Fibroblast of the conjunctiva (primary cell): ENCODE measurements at places on chromosomes 4 and X.

DNA sequence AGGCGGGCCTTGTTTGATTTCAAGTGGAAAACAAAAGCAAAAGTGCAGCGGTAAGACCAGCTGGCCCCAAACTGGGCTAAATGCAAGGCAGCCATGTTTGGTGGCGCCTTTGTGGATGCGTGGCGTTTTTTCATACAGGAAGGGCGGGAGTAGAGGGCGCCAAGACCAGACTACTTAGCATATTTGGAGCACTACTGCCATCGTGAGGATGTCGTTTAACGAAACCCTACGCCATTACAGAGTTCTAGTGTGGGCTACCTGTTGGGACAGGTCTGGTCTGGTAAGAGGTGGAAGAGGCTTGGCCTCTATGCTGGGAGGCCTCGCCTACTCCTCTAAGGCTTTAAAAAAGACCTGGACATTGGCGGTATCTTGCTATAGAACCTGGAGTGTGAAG, 230.7 kb upstream of the STK26 start:
- DNase-seq: peak; percentile 94

- DNase-seq: peak; percentile 17
These were observed 44.6 kb upstream of the ANKRD50 start for GRCh38 chr4:124757126-124757525.

DNA sequence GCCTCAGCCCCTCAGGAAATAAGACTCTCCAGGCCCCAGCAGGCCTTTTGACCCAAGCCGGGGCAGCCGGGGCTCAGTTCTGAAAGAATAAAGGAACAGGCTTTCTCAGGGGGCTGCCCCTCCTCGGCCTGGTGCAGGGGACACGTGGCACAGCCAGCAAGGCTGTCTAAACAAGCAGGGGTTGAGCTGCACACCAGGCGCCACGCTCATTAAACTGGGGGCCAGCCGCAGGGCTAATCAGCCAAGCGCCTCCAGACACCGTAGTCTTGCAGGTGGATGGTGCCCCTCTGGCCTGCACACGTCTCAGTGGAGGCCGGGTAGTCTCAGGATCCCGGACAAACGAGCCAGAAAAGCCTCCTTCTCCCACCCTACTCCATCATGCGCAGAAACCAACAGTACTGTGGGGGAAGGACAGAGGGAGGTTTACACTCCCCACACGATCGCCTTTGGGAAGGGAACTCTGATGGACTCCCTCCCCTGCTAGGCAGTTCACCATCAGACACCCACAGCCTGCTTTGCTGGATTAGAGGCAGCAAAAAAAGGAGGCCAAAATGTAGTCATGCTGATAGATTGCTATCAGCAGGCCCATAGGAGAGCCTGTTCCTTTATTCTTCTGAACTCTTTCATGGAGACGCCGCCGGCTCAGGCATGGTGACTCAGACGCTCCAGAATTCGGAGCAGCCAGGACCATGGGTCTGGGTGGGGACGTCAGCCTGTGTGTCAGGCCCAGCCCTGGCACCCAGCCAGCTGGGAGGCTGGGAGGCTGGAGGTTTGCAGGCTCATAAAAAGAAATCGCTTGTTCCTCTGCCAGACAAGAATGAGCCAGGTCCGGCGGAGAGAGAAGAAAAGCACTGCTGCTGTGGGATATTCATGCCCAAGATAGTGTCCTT, 342.4 kb downstream of the BCOR start:
- DNase-seq: peak; percentile 82

DNA sequence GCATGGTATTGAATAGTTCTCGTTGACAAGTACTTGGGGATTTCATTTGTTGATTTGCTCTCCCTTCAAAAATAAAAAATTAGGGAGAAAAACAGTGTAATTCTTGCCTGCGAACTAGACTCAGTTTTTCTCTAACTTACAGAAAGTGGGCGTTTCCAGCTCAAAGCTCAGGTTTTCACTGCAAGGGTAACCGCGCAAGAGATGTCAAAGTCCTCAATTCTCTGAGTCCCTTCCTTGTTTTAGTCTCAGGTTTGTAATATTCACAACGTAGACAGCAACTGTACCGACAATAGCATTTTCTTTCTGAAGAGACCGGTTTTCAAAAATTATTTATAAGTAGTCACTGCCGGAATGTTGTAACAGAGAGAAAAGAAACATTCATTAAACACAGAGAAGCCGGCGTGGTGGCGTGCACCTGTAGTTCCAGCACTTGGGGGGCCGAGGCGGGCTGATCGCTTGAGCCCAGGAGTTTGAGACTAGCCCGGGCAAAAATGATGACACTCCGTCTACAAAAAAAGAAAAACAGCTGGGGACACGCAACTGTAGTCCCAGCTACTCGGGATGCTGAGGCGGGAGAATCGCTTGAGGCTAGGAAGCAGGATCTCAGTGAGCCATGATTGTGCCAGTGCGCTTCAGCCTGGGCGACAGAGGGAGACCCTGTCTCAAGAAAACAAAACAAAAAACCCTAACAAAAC, 774 bp downstream of the ZCCHC4 start:
- DNase-seq: no peak

GRCh38 chrX:71096760-71097032, 1.0 kb downstream of the FOXO4 start:
- no peak for DNase-seq

DNA sequence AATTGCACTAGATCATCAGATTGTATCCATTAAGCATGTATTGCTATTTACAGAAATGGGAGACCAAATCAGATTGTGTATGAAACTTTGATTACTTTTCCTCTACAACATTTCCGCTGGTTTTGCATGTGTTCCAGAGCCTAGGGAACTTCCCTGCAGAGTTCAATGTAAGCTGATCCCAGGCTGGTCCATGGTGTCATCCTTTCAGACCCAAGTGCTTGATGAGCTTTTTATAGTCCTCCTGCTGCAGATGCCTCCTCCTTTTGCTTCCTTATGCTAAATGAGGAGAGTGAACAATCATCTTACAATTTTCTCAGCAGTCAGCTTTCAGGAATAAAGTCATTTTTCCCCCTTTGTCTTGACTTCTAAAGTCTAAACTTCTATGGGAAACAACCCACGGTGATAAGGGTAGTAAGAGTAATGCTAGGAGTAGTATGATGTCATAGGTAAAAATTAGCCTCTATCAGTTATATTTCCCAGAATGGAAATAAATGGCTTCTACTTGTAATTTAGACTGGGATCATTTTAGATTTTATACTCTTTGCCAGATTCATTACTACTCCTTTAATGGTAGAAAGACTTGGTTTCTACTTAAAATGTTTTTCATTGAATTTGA, 55.1 kb upstream of the SLC4A4 start:
- DNase-seq: no peak

GRCh38 chr4:24805067-24805466, 9.7 kb downstream of the SOD3 start:
- DNase-seq: no peak

DNA sequence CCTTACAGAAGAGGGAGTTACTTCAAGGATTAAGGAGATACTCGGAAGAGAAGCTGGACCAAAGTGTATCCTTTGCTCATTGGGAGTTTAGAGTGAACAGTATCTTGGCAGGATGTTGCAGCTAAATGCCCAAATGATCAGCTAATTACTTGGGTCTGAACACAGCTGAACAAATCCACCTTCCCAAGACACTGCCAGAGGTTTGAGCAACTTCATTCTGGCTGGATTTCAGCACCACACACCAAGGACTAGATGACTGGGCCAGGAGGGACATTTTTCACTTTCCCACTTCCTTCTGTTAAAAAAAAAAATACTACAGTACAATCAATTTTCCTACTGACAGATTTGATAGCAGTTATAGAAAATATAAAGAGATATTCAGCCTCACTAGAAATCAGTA, 324.6 kb downstream of the MID1IP1 start:
- no peak for DNase-seq

DNA sequence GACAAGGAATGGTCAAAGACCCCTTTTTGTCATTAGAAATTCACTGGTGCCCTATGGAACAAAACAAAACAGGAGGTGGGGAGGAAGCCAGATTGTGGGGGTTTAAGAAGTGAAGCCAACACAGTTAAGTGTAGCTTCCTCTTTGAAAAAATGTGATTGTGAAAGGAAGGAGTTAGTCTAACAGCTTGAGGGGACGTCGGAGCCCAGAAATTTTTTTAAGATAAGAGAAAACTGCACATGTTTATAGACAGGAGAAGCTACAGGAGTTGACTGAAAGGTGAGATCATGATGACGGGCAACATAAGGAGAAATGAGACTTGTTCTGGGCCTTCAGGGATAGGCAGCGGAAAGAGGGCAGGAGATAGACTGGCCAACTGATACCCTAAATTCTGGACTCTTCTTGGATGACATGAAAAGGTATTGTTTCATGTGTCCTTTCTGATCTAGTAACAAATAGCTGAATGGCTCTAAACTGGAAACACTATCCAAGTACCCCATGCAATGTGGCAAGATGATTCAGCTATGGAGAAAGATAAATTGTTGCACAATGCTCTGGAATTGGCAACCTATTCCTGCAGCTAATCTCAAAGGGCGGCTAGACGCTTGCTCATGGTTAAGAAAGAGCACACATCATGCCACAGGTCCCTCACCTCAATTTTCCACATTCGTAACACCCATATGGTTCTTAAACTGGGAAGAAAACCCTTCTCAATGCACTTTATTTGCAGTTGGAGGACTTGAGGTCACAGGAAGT, 3.7 kb upstream of the HDAC8 start:
- DNase-seq: peak; percentile 21

DNA sequence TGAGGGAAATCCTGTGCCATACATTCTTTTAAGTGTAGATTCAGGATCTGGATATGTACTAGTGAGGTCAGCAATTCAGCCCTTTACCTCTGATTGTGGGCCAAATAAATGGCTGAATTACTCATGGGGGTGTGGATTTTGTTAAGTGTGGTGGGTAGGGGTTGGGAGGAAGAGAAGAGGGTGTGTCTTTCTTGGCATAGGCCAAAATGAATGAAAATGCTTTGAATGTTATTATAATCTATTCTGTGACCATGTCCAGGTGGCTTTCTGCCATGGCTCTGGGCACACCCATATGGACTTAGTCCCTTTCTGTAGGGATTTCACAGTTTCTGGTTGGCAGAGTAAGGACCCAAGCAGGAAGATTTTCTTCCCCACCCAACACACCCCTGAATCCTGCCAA, 244.3 kb downstream of the CBR4 start:
- DNase-seq: peak; percentile 43

DNA sequence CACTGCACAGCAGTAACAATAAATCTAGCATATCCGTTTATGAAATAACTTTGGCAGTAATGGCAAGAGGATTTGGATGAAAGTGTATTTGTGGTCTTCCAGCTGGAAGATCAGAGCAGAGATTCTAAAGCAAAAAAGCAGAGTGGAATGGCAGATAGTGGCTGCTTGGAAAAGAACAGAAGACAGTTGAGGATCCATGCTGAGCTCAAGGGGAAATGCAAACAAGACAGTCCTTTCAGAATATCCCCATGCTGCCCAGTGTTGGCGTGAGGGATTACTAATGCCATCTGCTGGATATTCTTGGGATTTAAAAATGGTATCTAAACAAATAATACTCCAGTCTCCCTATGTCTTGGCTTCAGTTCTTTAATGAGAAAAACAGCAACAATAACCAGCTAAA, 629.1 kb upstream of the ATOH1 start:
- peak; percentile 17 for DNase-seq

GRCh38 chrX:134294548-134294947, 57.6 kb downstream of the CCDC160 start:
- DNase-seq: no peak

DNA sequence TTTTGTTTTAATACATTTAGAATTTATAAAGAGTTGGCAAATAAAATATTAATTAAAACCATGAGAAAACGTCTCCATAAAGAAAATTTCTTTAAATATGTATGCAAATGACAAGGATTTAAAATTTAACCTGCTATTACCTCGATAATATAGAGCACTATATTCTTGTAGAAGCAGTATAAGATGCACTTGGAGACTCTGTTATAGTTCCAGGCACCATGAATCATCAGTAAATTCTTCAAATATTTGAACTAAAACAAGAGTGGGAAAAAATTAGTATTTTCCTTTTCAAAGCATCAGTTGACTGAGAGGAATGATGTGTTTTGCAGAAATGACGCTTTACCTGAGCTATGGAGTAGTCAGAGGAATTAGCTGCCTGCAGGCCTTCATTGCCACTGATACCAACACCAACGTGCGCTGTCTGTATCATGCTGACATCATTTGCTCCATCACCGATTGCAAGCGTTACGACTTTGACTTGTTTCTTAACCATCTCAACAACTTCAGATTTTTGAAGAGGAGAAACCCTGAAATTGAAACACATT, 67.3 kb downstream of the SHISA3 start:
- no peak for DNase-seq

GRCh38 chr4:132238697-132239096, 910.4 kb upstream of the PCDH10 start:
- DNase-seq: no peak

DNA sequence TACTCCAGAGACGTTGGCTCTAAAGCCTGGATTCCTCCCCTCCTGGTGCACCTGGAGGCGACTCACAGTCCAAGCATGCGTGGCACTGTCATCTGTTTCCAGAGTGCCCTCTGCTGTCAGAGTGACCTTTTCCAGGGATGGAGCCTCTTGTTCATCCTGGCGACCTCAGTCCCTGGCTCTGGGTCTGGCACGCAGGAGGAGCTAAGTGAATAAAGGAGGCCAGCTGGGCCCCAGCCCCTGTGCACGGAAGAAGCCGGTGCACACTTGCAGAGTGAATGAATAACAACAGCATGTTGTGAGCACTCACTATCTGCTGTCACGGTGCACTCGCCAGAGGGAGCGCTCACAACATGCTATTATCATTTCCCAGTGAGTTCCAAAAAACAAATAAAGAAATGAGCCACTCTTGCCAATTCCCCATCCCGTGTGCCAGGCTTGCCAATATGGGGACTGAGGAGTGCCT, 27.8 kb upstream of the PSAPL1 start:
- DNase-seq: no peak

- DNase-seq: no peak
These were observed 10.1 kb downstream of the REELD1 start for GRCh38 chr4:146224326-146224966.

DNA sequence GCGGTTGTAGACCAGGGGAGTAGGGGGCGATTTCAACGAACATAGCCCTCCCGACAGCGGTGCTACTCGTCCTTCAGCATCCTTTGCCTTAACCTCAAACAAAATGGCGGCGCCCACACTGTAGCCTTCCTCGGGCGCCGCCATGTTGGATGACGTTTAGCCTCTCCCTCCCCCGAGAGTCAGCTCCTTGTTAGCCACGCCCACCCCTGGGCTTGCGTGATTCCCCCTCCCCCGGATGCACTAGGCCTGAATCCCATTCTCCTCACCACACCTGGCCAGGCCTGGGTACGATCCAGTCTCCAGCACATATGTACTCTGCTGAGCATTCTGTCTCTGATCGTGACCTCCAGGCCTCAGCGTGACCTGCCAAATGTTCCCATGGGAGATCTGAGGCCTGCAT, 49.0 kb upstream of the ZNF157 start:
- peak; percentile 47 for DNase-seq

GRCh38 chrX:54177306-54177705, 5.7 kb downstream of the FAM120C start:
- DNase-seq: no peak
